ENCODE measurements at places on chromosomes 7 and 10.

DNA sequence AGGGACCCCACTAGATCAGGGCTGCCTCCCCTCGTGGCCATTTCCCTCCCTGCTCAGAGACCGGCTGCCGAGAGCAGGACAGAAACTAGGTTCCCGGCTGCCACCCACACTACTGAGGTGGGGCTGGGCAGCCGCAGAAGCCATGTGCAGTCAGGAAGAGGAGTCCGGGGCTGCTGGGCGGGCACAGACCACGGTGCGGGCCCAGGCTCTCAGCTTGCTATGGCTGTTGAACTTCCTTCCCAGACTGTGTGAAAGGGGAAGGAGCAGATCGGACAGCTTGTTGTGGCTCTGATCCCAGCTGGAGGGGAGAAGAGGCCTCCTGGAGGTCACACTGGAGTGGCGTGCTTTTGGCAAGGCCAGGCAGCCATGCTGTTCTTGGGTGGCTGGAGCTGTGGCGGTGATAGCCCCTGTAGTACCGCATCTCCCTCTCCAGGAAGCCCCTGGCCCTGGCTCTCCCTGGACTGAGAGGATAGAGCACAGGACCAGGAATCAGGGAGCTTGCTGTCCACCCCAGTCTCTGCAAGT lies 56.8 kb downstream of the HK1 start:
- H3K4me1 ChIP-seq = peaks cover 48% of the 10 kb centered on the region
- no peaks in the 10 kb centered on the region for H3K36me3 ChIP-seq
- no peak for DNase-seq
- peak overlapping the region; percentile 71 for H3K27ac ChIP-seq
- H3K4me3 ChIP-seq = no peak overlapping the region
- H3K27me3 ChIP-seq = no peaks in the 10 kb centered on the region

DNA sequence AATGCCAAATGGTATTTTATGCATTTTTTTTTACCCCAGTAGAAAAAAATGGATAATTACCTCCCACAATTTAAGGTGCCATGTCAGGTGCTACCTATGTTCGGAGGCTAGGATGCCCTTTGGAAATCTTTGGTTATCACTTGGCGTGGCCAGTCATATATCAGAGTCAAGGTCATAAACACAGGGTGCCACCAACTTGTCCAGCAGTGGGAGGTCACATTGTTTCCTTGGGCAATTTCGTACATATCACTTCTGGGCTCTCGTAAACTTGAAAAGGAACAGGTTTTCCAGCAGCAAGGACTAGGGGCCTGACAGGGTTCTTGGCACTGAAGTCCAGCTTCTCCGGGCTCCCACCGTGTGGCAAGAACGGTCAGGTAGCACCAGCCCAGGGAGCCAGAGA lies 48.0 kb upstream of the BHLHA15 start:
- no peak overlapping the region for H3K4me3 ChIP-seq
- no peak overlapping the region for H3K27ac ChIP-seq

GRCh38 chr10:29613791-29614190 lies 21.0 kb downstream of the SVIL start:
- no peak overlapping the region for H3K27ac ChIP-seq
- no peak overlapping the region for H3K4me3 ChIP-seq
- H3K27me3 ChIP-seq = no peaks in the 10 kb centered on the region
- H3K4me1 ChIP-seq = peaks cover 48% of the 10 kb centered on the region
- DNase-seq = no peak
- peaks cover 44% of the 10 kb centered on the region for H3K36me3 ChIP-seq

GRCh38 chr7:22427104-22427503 lies 70.2 kb upstream of the RAPGEF5 start:
- H3K4me1 ChIP-seq = no peaks in the 10 kb centered on the region
- no peak overlapping the region for H3K4me3 ChIP-seq
- H3K27ac ChIP-seq = no peak overlapping the region

DNA sequence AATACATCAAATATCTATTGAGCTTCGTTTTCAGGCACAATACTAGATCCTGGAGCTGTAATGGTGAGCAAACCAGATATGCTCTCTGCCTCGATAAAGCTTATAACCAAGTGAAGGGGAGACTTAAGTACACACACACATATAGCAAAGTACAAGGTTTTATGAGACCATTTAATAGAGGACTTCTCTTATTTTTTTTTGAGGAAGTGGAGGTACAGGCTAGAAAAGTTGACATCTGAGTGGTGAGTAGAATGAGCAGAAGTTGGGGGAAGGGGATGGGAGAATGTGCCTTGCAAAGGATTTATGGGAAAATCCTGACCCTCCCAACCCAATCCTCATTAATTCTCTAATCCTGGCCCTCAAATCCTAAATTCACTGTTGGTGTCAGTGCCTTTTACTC lies 7.7 kb downstream of the CCDC136 start:
- H3K27me3 ChIP-seq = peaks cover 3% of the 10 kb centered on the region
- peaks cover 20% of the 10 kb centered on the region for H3K4me1 ChIP-seq
- no peak for DNase-seq
- H3K36me3 ChIP-seq = peaks cover 64% of the 10 kb centered on the region
- H3K4me3 ChIP-seq = no peak overlapping the region

- H3K36me3 ChIP-seq = no peaks in the 10 kb centered on the region
- peaks cover 33% of the 10 kb centered on the region for H3K27me3 ChIP-seq
- no peak overlapping the region for H3K4me3 ChIP-seq
Measured at GRCh38 chr10:70744617-70745143, 40.5 kb downstream of the TBATA start.

- peaks cover 6% of the 10 kb centered on the region for H3K27me3 ChIP-seq
- no peak overlapping the region for H3K4me3 ChIP-seq
- no peak for DNase-seq
- H3K4me1 ChIP-seq = peaks cover 7% of the 10 kb centered on the region
Measured at GRCh38 chr10:5862360-5862961, 27.2 kb downstream of the ANKRD16 start.

GRCh38 chr10:49052069-49052468 lies 63.3 kb downstream of the VSTM4 start:
- H3K4me3 ChIP-seq = no peak overlapping the region
- peaks cover 29% of the 10 kb centered on the region for H3K27me3 ChIP-seq

GRCh38 chr10:80871083-80871482 lies 333.4 kb downstream of the SH2D4B start:
- DNase-seq = no peak
- no peaks in the 10 kb centered on the region for H3K4me1 ChIP-seq
- no peaks in the 10 kb centered on the region for H3K36me3 ChIP-seq
- no peak overlapping the region for H3K4me3 ChIP-seq

DNA sequence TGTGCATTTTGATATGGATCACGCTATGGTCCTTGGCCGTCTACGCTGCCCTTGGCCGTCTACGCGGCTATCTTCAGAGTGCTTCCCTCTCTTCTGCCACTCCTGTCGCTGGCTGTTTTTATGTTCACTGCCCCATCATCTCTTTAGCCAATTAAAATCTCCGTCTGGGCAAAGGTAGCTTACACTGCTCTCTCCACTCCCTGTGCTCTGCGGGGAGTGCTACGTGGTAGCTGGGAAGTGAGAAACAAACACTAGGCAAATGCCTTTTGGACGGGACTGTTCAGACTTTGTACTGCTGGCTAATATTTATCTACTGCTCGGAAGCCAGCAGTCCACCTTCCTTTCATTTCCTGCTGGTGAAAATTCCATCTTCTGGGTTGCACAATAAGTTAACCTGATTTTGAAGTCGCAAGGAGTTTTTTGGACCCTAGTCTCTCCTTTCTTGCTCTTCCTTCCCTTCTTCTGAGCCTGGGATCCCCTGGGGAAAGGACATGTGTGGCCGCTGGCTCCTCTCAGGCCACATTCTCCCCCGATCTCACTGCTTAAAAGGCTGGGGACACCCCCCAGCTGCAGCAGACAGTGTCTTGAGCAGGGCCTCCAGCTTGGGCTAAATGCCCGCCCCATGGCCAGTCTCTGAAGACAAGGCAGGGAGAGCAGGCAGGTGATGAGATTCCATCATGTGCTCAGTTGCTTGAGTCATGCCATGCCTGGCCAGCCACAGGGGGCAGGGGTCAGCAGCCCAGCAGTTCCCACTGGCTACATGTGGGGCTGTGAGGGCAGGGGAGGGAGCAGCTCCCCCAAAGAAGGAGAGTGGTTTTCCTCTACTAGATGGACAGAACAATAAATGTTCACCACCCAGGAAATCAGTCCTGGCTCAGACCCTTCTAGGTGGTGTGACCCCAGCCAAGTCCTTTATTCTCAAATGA lies 25.5 kb upstream of the RBM33 start:
- peaks cover 13% of the 10 kb centered on the region for H3K4me1 ChIP-seq
- peak overlapping the region; percentile 90 for H3K27ac ChIP-seq
- peak; percentile 28 for DNase-seq
- H3K27me3 ChIP-seq = peaks cover 13% of the 10 kb centered on the region
- H3K36me3 ChIP-seq = peaks cover 51% of the 10 kb centered on the region
- H3K4me3 ChIP-seq = peak overlapping the region; percentile 13

DNA sequence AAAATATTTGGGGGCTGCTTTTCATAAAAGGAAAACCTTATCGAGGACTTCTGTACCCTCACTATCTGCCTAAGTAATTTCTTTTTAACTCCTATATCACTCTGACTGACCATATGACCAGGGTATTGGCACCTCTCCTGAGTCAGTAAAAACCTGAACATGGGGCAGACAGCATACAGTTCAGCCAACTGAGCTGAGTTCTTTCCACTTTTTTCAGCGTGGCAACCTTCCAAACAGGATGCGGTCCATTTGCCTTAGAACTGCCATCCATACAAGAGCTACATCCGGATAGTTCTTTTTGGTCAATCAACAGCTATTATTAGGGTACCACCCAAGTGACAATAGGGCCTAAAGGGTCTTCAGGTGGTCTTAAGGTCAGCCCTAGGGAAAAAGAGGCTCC lies 122.6 kb downstream of the MARCHF5 start:
- H3K27ac ChIP-seq = no peak overlapping the region
- H3K4me3 ChIP-seq = no peak overlapping the region
- peaks cover 4% of the 10 kb centered on the region for H3K27me3 ChIP-seq

DNA sequence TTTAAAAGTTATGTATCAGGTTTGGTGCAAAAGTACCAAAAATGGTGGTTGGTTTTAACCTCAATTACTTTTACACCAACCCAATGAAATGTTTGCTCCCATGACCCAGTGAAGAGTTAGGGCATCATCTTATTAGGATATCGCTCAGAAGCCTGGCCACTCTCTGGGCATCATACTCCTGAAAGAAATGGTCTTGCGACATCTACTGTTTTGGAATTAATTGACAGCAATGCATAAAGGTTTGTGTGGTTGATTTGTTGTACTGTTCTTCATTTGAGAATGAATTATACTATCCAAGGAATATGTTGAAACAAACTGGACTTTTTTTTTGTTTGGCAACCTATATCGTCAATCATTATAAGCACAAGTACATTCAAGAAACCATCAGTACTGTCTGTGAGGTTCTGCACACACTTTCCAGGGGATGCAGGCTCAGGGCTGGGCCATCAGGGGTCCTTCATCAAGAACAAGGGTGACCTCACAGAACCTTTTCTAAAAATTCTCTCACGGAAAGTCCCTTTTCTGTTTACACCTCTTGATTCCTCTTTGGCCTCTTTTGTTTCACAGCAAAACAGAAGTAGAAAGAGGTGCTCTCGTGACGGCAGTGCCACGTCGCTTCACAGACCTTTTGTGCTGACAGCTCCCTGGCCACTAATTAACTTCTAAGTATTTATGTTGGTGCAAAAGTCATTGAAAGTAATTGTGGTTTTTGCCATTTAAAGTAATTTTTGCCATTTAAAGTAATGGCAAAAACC lies 117.2 kb upstream of the KLF6 start:
- H3K27ac ChIP-seq = no peak overlapping the region
- H3K4me1 ChIP-seq = no peaks in the 10 kb centered on the region
- peaks cover 5% of the 10 kb centered on the region for H3K36me3 ChIP-seq
- no peak overlapping the region for H3K4me3 ChIP-seq
- no peak for DNase-seq

DNA sequence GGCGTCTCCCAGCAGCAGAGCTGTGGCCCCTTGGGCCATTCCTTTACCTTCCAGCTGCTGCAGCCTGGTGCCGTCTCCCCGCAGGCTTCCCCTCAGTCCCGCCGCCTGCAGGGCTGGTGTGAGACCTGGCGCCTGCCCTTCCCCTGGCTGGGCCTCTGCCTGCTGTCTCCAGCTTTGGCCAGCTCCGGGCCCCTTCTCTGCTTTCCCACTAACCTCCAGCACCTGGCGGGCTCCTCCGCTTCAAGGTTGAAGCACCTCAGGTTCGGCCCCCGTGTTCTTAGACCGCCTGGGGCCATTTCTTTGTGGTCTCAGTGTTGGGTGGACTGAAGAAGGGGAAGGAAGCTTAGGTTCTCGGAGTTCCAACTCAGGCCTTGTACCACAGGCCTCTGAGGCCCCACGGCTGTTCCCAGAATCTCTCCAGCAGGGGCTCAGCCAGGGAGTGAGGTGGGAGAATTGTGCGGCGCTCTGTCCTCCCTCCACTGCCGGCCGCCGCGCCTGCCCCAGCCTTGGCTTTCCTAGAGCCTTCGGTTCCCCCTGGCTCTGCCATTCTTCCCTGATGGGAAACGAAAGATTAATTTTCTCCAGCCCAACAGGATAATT lies 30.3 kb downstream of the GBX1 start:
- H3K4me3 ChIP-seq = no peak overlapping the region
- H3K36me3 ChIP-seq = peaks cover 70% of the 10 kb centered on the region
- H3K27me3 ChIP-seq = peaks cover 69% of the 10 kb centered on the region
- H3K27ac ChIP-seq = no peak overlapping the region

DNA sequence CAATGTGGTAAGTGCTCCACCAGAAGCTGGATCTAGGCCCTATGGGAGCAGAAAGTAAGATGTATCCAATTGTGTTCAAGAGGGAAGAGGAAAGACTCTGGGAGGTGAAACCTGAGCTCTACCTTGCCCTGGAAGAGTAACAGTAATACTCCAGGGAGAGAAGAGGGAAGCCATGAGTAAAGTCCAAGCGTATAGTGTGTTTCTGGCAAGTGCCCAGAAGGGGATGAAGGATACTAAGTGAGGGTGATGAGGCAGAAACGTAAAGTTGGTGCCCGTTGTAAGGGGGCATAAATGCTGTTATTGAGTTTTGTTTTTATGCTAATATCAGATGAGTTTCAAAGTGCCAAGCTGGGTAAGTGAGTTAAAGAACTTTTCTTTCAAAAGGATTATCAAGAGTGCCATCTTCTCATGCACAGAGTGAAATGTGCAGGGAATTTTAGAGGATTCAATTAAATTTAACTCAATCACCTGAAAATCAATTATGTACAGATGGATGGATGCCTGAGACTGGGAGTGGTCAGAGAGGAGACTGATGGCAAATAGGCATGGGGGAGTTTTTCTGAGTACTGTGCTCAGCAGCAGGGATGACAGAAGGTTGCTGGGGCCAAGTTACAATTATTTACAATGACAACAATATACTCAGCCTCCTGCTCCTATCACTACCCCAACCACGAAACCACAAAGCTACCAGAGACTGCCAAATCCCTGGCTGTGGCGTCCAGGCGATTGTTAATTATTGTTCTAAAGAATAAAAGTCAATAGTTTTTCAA lies 123.3 kb upstream of the LAMB4 start:
- no peak overlapping the region for H3K4me3 ChIP-seq
- H3K27ac ChIP-seq = no peak overlapping the region
- peaks cover 9% of the 10 kb centered on the region for H3K27me3 ChIP-seq
- peaks cover 12% of the 10 kb centered on the region for H3K36me3 ChIP-seq
- no peak for DNase-seq

DNA sequence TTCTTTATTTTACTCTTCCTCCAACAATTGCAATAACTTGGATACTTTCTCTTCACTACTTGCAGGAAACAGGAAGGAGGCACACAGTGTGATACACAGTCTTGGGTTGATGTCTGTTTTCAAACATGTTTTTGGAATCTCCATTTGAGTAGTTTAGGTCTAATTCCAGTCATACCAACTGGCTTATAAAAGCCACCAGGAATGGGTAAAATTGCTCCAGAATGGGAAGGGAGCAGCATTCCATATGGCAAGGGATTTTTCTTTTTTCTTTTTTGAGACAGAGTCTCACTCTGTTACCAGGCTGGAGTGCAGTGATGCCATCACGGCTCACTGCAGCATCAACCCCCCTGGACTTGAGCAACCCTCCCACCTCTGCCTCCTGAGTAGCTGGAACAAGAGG lies 545.1 kb upstream of the GALNT17 start:
- H3K27ac ChIP-seq = no peak overlapping the region
- H3K4me3 ChIP-seq = no peak overlapping the region
- H3K4me1 ChIP-seq = peaks cover 82% of the 10 kb centered on the region
